Activated naive CD4-positive, alpha-beta T cell (primary cell): ENCODE measurements at places on chromosomes 16 and 17.

GRCh38 chr17:58513267-58513964 is 1.0 kb downstream of the MTMR4 start:
- DNase-seq = no peak

DNA sequence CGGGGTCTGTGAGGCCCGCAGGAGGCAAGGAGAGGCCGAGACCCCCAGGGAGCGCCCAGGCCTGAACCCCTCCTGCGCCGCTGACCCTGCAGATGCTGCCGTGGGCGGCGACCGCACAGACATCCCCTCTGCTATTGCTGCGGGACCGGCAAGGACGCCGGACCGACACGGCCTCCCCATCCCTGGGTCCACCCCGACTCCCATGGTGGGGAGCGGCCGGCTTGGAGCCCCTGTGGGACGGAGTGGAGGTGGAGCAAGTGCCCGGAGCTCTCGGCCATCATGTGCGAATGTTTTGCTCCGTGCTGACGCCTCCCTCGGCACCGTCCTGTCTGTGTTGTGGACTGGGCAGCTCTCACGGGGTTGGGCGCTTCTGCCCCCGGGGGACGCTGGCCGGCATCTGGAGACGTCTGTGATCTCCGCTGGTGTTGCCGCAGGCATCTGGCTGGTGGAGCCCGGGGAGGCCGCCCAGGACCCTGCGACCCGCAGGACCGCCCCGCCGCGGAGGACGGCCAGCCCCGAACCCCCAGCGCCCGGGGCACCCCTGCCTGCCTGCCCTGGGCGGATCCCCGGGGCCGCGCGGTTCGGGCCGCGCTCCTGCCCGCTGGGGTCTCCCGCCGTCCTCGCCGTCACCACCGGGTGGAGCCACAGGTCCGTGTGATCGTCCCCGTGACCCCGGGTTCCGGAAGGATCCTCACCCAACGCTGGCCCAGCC is 12.8 kb upstream of the GNG13 start:
- DNase-seq = no peak

GRCh38 chr17:29613856-29614255 is 8.9 kb downstream of the CORO6 start:
- no peak for DNase-seq

- DNase-seq = no peak
These were observed 31.8 kb downstream of the CD300LF start for GRCh38 chr17:74680941-74681340.

DNA sequence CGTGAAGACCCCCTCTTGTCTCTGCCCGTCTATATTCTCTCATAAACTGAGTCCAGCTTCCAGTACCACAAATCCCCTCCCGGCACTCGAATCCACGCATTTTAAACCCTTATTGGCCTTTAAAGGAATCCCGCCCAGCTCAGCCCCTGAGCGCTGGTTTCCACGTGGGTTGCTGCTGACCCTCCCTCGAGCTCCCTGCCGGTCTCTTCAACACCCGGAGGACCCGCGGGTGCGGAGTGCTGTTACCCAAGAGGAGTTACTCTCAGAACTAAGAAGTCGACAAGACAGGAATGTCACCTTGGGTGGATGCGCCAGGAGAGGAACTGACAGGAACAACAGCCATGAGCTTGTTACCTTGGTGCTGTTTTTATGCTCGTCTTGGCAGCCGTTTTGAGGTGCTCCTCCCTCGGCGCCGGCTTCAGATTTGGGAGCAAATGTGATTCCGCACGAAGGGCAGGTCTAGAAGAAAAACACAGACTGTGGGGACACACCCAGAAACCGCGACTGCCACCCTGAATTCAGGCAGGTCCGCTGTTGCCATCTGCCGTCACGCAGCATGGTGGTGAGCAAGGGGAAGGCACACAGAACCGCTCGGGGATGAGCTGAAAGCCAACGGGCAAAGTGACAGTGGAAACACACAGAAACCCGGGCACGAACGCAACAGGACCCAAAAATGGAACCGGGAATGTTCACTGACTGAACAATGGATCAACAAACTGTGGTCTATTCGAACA is 112.7 kb upstream of the CREBBP start:
- no peak for DNase-seq

- DNase-seq = no peak
These were observed 79.9 kb downstream of the WNT3 start for GRCh38 chr17:46738544-46738943.

- no peak for DNase-seq
These were observed 45.1 kb upstream of the IRF8 start for GRCh38 chr16:85853547-85854545.

GRCh38 chr17:80671039-80671824 is 126.6 kb downstream of the RPTOR start:
- no peak for DNase-seq

GRCh38 chr16:58855291-58855863 is 121.3 kb upstream of the GOT2 start:
- no peak for DNase-seq

DNA sequence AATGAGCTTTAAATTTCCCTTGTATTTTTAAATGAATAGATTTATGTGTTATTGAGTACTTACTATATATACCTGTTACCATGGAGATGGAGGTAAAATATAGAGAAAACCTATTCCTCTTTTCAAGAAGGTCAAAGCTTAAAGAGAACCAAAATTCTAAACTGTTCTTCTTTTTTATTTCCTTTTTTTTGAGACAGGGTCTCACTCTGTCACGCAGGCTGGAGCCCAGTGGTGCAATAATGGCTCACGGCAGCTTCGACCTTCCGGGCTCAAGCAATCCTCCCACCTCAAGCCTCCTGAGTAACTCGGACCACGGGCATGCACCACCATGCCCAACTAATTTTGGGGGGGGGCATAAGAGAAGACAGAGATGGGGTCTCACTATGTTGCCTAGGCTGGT is 25.0 kb upstream of the TMEM97 start:
- DNase-seq = no peak
